Activated T-helper 1 cell treated with anti-CD3 and anti-CD28 coated beads, Interleukin-12 subunit alpha, Interleukin-12 subunit beta, Interleukin-2, Interleukin-4 antibody, amounts not matched to agents 30 ng/mL and 10 ng/mL and 1 ng/mL, durations not matched to agents 14 hours and 24 hours and 36 hours (primary cell): ENCODE measurements at places on chromosomes 4 and X. TPM values are rescaled to one million over a fixed set of nuclear protein-coding genes. Genes with fewer than 3 reads are reported as not detected.

The SPARCL1 gene
- not detected in 2 replicates for total RNA-seq

DNA sequence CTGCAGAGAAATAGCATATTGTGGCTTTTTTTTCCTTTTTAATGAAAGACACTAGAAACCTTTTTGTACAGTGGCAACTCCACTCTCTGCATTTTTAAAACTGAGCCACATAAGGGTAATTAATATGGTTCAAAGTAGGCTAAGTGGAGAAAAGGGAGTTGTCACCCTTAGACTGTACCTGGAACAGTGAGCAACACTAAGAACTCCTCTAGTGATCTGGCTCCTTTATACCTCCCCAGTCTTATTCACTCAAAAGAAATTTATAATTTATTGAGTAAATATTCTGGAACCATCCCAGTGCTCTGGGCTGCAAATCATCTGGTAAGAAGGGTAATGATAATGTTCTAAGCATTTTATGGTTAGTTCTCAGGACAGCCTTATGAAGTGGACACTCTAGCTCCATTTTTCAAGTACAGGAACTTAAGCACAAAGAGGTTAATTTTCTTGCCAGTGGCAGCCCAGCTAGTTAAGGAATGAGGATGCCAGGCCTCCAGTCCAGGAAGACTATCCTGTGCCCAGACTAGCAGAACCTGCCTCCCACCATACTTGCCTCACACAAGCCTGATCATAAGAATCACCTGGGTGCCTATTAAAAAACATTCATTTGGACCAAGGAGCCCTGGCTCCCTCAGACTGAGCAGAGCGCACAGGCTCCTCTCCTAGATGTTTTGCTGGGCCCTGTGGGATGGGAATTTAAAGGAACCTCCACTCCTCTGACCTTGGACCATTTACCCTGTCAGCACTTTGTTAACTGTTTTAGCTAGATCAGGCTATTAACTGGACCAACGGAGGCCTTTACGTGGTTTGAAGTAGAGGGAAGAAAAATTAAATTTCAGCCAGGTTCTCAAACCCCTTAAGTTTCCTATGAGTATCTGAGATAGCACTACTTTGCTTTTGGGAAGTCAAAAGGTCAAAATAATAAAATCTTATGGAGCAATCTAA is 102.6 kb downstream of the PDE5A start:
- no peak for DNase-seq

DNA sequence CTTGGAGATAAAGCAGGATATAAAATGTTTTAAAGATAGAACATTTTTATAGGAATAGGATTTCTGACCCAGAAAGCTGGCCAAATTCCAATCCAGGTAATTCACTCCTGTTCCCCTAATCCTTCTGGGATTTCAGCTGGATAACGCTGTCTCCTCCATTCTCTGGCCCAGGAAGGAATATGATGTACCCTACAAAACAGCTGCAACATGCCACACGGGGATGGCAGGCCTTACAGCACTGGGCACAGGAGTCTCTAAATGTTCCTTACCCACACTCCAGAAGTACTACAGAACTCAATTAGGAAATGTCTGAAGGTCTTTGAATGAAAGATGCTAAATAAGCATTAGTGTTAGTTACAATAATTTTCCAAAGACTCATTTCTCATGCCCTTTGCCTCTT is 15.8 kb downstream of the CAMK2D start:
- no peak for DNase-seq

GRCh38 chrX:130418066-130418465 is 16.3 kb downstream of the RBMX2 start:
- DNase-seq = no peak

GRCh38 chrX:38660395-38661102 is 99.2 kb downstream of the TSPAN7 start:
- DNase-seq = no peak
